ENCODE measurements at places on chromosomes 12 and 14.

GRCh38 chr12:86634456-86635410 is 378.5 kb upstream of the MGAT4C start:
- H3K4me1 ChIP-seq, result no peaks in the 10 kb centered on the region
- DNase-seq, result no peak
- H3K27ac ChIP-seq, result no peak overlapping the region
- no peaks in the 10 kb centered on the region for H3K27me3 ChIP-seq

DNA sequence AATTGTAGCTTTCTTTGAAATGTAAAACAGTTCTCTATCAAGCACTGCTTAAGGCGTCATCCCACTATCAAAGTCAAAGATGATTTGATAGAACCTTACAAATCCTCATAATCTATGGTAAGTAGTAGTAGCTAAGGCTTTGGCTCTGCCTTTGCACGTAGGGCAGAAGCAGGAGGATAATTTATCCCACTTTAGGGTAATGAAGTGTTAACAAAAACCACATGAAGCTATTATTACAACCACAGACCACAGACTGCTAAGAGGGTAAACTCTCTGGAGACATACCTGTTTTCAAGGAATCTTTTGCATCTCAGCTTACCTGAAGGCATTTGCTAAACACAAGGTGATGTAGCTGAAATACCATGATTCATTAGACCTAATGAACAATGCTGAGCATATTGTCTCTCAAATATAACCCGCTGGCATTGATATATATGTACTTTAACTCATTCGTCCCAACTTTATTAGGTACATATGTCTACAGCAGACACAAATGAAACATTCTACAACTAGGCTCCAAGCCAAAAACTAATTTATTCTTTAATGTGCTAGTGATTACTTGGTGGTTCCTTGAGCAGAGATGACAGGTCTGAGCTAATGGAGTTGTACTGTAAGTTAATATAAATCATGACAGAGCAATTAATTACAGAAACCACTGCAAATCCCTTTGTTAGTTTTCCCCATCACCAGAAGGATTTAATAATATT is 368.8 kb downstream of the ETNK1 start:
- DNase-seq, result no peak
- H3K27me3 ChIP-seq, result no peaks in the 10 kb centered on the region
- no peak overlapping the region for H3K4me3 ChIP-seq
- H3K27ac ChIP-seq, result no peak overlapping the region
- no peaks in the 10 kb centered on the region for H3K36me3 ChIP-seq
- no peaks in the 10 kb centered on the region for H3K4me1 ChIP-seq

DNA sequence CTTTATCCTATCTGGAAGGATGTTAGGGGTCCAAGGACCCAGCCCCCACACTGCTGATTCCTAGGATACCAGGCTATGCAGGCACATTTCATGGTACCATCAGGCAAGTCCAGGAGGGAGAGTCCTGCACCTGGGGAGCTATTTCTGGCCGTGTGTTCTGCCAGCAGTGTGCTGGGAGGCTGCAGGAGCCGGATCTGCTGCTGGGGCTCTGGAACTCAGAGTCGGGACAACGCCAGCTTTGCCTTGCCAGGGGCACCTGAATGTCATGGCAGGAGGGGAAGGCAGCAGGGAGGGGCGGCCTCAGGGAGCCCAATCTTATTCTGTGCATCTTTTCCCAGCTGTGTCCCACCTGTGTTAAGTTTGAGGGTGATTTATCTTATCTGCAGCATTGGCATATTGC is 17.8 kb downstream of the SRRM4 start:
- no peak for DNase-seq
- H3K27ac ChIP-seq, result no peak overlapping the region
- H3K27me3 ChIP-seq, result no peaks in the 10 kb centered on the region
- H3K4me3 ChIP-seq, result no peak overlapping the region

GRCh38 chr12:51820526-51821439 is 27.7 kb downstream of the FIGNL2 start:
- H3K4me1 ChIP-seq, result peaks cover 14% of the 10 kb centered on the region
- peak; percentile 90 for DNase-seq
- no peaks in the 10 kb centered on the region for H3K27me3 ChIP-seq
- H3K4me3 ChIP-seq, result peak overlapping the region; percentile 64

GRCh38 chr12:54734196-54734950 is 86.2 kb upstream of the DCD start:
- no peak for DNase-seq
- no peak overlapping the region for H3K4me3 ChIP-seq
- no peak overlapping the region for H3K27ac ChIP-seq
- peaks cover 15% of the 10 kb centered on the region for H3K4me1 ChIP-seq

DNA sequence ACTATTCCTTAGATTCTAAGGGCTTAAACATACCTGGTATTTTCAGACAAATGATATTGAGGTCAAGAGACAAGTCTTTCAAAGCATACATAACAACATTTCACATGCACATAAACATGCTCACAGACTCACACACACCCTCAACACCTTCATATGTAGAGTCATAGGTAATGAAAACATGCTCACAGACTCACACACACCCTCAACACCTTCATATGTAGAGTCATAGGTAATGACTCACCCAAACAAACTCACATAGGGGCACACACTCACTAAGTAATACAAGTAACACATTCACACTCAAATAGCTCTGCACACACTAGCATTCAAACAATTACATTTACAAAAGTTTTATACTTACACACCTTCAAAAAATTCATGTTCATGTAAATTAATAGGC is 975.5 kb downstream of the TMEM121 start:
- H3K36me3 ChIP-seq, result no peaks in the 10 kb centered on the region
- no peak overlapping the region for H3K4me3 ChIP-seq
- peaks cover 22% of the 10 kb centered on the region for H3K4me1 ChIP-seq
- peak overlapping the region; percentile 0 for H3K27ac ChIP-seq

GRCh38 chr12:42802785-42803189 is 213.2 kb upstream of the PRICKLE1 start:
- H3K27me3 ChIP-seq, result no peaks in the 10 kb centered on the region
- H3K4me1 ChIP-seq, result no peaks in the 10 kb centered on the region
- no peak overlapping the region for H3K4me3 ChIP-seq
- no peaks in the 10 kb centered on the region for H3K36me3 ChIP-seq

DNA sequence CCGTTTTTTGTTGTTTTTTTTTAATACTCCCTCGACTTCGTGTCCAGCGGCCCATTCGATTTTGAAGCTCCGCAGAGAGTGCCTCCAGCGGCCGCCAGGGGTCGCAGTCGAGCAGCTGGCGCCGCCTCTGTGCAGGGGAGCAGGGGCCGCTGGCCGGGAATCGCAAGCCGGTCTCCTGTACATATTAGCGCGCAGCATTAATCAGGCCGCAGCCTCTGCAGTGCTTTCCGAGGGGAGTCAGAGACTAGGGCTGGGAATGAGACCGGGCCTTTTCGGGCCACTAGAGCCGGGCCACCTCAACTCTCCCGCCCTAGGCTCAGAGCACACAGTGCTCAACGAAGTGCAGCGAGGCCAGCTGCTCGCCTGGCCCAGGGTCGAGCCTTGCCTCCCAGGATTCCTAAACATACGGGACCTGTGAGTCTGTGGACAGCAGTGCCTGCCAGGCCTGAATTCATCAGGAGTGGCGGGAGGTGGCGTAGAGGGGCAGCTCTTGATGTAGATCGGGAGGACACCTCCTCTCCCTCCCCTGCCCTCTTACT is 81.8 kb downstream of the EMP1 start:
- H3K4me1 ChIP-seq, result peaks cover 2% of the 10 kb centered on the region
- peak; percentile 71 for DNase-seq
- no peaks in the 10 kb centered on the region for H3K36me3 ChIP-seq
- H3K27ac ChIP-seq, result no peak overlapping the region
- peaks cover 33% of the 10 kb centered on the region for H3K27me3 ChIP-seq
- H3K4me3 ChIP-seq, result no peak overlapping the region

GRCh38 chr14:99207456-99207855 is 64.5 kb downstream of the BCL11B start:
- peaks cover 57% of the 10 kb centered on the region for H3K36me3 ChIP-seq
- no peak for DNase-seq
- peak overlapping the region; percentile 98 for H3K27ac ChIP-seq
- H3K27me3 ChIP-seq, result no peaks in the 10 kb centered on the region

GRCh38 chr12:53791735-53792326 is 40.1 kb upstream of the CISTR start:
- no peaks in the 10 kb centered on the region for H3K36me3 ChIP-seq
- H3K27me3 ChIP-seq, result peaks cover 15% of the 10 kb centered on the region
- no peaks in the 10 kb centered on the region for H3K4me1 ChIP-seq
- H3K27ac ChIP-seq, result no peak overlapping the region
- DNase-seq, result peak; percentile 46

GRCh38 chr12:124026755-124027745 is 54.0 kb downstream of the ZNF664 start:
- H3K4me1 ChIP-seq, result no peaks in the 10 kb centered on the region
- no peak overlapping the region for H3K4me3 ChIP-seq
- DNase-seq, result no peak

DNA sequence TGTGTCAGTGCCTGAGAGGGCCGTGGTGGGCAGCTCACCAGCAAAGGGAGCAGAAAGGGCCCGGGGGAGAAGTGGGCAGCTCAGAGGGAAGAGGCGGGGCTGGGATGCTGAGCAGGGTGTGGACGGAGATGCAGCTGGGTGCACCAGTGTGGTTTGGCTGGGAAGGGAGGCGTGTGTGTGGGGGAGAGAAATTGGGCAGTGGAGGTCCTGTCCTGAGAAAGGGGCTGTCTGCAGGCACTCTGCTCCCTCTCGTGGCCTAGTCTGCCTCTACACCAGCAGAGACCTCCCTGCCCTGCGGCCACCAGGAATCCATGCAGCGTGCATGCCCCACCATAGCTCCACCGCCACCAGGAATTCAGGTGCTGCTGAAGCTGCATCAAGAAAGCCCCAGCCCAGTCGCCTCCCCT is 6.4 kb downstream of the TMEM121 start:
- H3K4me1 ChIP-seq, result peaks cover 11% of the 10 kb centered on the region
- H3K27ac ChIP-seq, result no peak overlapping the region
- peaks cover 2% of the 10 kb centered on the region for H3K27me3 ChIP-seq

- no peak for DNase-seq
- no peaks in the 10 kb centered on the region for H3K36me3 ChIP-seq
- H3K27ac ChIP-seq, result no peak overlapping the region
- H3K4me1 ChIP-seq, result no peaks in the 10 kb centered on the region
These were observed 1422.9 kb upstream of the TMEM132C start for GRCh38 chr12:126843915-126844669.

DNA sequence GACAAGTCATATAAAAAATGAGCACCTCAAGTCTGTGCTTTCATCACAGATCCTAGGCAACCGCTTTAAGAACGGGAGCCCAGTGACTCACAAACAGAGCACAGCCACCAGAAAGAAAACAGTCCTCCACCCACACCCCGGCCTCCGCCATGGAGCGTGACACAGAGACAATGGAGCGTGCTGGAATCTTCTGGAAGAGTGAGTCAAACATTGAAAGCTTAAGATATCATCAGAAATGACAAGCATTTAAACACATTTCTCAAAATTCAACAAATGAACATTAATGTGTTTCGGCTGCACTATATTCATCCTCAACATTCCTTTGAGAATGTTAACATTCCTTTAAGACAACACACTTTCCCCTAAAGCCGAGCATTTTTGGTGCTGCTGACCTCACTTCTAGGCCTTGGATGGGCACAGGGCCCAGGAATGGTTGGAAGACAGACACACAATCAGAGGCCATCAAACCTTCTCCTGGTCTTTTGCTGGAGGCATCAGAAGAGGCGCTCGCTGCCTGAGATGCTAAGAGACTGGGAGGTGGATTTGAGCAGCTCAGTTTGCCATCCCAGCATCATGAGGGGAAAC is 23.6 kb upstream of the TMEM132D start:
- peaks cover 3% of the 10 kb centered on the region for H3K27me3 ChIP-seq
- no peak overlapping the region for H3K27ac ChIP-seq
- no peak for DNase-seq
- H3K4me1 ChIP-seq, result no peaks in the 10 kb centered on the region

- H3K4me3 ChIP-seq, result no peak overlapping the region
- H3K36me3 ChIP-seq, result peaks cover 2% of the 10 kb centered on the region
- peak overlapping the region; percentile 39 for H3K27ac ChIP-seq
These were observed 25.2 kb upstream of the PLXNC1 start for GRCh38 chr12:94123127-94123526.

DNA sequence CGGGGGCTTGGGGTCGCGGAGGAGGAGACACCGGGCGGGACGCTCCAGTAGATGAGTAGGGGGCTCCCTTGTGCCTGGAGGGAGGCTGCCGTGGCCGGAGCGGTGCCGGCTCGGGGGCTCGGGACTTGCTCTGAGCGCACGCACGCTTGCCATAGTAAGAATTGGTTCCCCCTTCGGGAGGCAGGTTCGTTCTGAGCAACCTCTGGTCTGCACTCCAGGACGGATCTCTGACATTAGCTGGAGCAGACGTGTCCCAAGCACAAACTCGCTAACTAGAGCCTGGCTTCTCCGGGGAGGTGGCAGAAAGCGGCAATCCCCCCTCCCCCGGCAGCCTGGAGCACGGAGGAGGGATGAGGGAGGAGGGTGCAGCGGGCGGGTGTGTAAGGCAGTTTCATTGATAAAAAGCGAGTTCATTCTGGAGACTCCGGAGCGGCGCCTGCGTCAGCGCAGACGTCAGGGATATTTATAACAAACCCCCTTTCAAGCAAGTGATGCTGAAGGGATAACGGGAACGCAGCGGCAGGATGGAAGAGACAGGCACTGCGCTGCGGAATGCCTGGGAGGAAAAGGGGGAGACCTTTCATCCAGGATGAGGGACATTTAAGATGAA is 630 bp downstream of the FOS start:
- peaks cover 23% of the 10 kb centered on the region for H3K27me3 ChIP-seq
- peak overlapping the region; percentile 86 for H3K4me3 ChIP-seq
- H3K36me3 ChIP-seq, result peaks cover 27% of the 10 kb centered on the region
- DNase-seq, result peak; percentile 80

DNA sequence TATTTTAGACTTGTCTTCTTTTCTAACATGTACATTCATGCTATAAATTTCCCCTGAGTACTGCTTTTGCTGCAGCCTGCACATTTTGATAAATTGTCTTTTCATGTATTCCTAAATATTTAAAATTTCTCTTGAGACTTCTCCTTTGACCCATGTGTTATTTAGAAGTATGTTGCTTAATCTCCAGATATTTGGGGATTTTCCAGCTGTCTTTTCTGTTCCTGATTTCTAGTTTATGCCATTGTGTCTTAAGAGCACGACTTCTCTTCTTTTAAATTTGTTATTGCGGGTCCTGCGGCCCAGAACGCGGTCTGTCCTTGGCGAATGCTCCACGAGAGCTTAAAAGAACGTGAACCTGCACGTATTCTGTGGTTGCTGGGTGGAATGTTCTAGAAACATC is 136.4 kb downstream of the KIF26A start:
- H3K27me3 ChIP-seq, result peaks cover 6% of the 10 kb centered on the region
- no peak overlapping the region for H3K27ac ChIP-seq
- no peaks in the 10 kb centered on the region for H3K4me1 ChIP-seq

GRCh38 chr12:53770281-53770680 is 18.5 kb upstream of the CISTR start:
- no peak overlapping the region for H3K27ac ChIP-seq
- H3K27me3 ChIP-seq, result peaks cover 34% of the 10 kb centered on the region
- H3K36me3 ChIP-seq, result no peaks in the 10 kb centered on the region
- no peak for DNase-seq

GRCh38 chr12:32671930-32672780 is 6.9 kb upstream of the DNM1L start:
- peaks cover 3% of the 10 kb centered on the region for H3K27me3 ChIP-seq
- H3K4me3 ChIP-seq, result no peak overlapping the region
- no peaks in the 10 kb centered on the region for H3K36me3 ChIP-seq
- no peaks in the 10 kb centered on the region for H3K4me1 ChIP-seq

- no peak overlapping the region for H3K4me3 ChIP-seq
- H3K27ac ChIP-seq, result no peak overlapping the region
- H3K4me1 ChIP-seq, result peaks cover 2% of the 10 kb centered on the region
- peaks cover 2% of the 10 kb centered on the region for H3K27me3 ChIP-seq
- DNase-seq, result peak; percentile 48
- no peaks in the 10 kb centered on the region for H3K36me3 ChIP-seq
These were observed 47.8 kb upstream of the RERG start for GRCh38 chr12:15268927-15269552.

GRCh38 chr12:118982302-118982701 is 961 bp downstream of the SRRM4 start:
- H3K4me1 ChIP-seq, result no peaks in the 10 kb centered on the region
- no peaks in the 10 kb centered on the region for H3K36me3 ChIP-seq
- H3K4me3 ChIP-seq, result no peak overlapping the region
- peaks cover 32% of the 10 kb centered on the region for H3K27me3 ChIP-seq
- no peak overlapping the region for H3K27ac ChIP-seq
- DNase-seq, result no peak
